ENCODE measurements at places on chromosomes 5 and 9. TPM values are rescaled to one million over a fixed set of nuclear protein-coding genes. Genes with fewer than 3 reads are reported as not detected.
A peak's percentile ranks its signal among the peaks of the same experiment; 100 is the strongest.

ASTN2 gene
- total RNA-seq, result 13.6 TPM

- DNase-seq, result no peak
Measured at GRCh38 chr5:98588215-98588614, 185.2 kb upstream of the RGMB start.

DNA sequence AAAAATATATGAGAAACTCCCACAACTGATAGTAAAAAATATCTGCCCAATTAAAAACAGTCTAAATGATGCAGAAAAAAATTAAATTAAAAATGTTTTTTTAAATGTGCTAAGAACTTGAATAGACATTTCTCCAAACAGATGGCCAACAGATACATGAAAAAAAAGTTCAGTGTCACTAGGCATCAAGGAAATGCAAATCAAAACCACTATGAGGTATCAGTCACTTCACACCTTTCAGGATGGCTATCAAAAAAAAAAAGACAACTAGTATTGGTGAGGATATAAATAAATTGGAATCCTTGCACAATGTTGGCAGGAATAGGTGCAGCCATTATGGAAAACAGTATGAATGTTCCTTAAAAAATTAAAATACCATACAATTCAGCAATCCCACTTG, 16.6 kb downstream of the ZNF131 start:
- DNase-seq, result no peak

DNA sequence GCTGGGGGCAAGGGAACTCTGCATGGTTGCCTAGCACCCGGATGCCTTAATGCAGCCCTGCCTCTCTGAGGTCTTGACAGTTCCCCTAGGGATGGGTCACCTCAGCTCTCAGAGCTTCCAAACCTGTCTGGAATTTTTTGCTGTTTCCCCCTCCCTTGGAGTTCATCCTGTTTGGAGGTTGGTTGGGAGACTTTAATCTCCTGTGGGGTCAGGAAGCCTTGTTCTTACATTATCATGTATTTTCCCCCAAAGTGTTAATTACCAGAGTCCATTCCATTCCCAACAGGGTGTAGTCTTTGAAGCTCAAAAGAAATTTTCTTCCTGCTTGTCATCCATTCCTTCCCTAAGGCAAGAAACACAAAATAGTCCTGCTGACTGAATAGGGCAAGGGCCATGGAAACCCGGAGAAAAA, 150.3 kb upstream of the SPRY4 start:
- no peak for DNase-seq

- peak; percentile 12 for DNase-seq
Measured at GRCh38 chr9:120608421-120608820, 28.5 kb upstream of the CDK5RAP2 start.
